Inflammatory macrophage (primary cell): ENCODE measurements at places on chromosomes 1 and 21.
A peak's percentile ranks its signal among the peaks of the same experiment; 100 is the strongest.

GRCh38 chr1:73782901-73783300 lies 415.1 kb downstream of the LRRIQ3 start:
- no peak for DNase-seq

DNA sequence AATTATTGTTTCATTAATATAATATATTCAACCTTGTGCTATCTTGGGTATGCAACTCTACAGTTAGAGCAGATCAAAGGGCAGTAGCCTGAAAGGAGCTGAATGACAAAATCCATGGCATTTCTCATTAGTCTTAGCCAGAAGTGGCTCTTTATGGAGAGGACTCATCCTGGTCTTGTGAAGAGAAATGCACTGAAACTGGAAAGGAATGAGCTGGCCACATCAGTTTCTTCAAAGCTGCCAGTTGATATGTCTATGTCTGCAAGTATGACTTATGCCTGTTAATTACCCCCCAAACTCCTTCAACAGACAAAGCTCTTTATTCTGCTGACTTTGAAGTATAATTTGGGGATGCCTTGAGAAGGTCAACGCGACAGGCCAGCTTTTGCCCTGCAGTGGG lies 119.0 kb upstream of the UBE2U start:
- DNase-seq = no peak

DNA sequence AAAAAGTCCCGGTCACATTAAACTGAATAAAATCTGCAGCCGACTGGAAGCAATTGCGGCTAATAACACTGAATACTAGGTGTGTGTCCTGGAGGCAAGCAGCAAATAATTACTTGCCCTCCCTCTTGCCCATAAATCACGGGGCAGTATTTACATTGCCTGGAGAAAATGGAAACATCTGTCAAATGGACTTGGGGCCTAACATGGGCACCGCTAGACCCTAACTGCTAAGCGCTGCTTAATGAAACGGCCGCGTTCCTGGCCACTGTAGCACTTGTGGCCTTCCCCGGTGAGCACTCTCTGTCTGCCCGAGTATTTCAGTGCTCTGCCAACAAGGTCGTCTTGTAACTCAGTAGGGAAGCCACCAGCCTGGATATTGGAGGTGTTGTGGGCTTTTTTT lies 23.9 kb upstream of the KNCN start:
- DNase-seq = no peak

- no peak for DNase-seq
These were observed 17.3 kb upstream of the TMEM183A start for GRCh38 chr1:202989879-202990278.

- DNase-seq = peak; percentile 93
These were observed 26.8 kb downstream of the ELK4 start for GRCh38 chr1:205604825-205605505.

- DNase-seq = no peak
These were observed 11.6 kb upstream of the POFUT2 start for GRCh38 chr21:45299026-45299863.

DNA sequence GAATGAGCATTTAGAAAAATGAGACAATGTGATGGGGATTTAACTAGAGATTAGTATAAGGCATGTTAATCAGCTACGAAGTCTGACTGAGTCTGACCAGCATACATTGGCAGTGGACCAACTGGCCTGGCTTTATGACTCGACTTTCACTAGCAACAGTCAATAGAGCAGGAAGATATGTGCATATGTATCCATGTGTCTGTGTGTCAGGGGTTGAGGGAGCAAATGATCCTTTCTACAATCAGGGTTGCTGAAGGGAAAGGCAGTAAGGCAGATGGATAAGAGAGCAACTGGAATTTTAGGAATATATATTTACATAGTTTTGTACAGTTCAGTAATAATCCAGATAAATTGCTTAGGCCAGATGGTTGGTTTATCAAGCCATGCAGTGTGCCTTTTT lies 645.6 kb downstream of the PLA2G4A start:
- no peak for DNase-seq

GRCh38 chr1:171515741-171516140 lies 30.4 kb downstream of the PRRC2C start:
- DNase-seq = no peak

- DNase-seq = no peak
These were observed 39.7 kb downstream of the GNG12 start for GRCh38 chr1:67793562-67793961.

GRCh38 chr1:85224295-85224694 lies 23.5 kb upstream of the SYDE2 start:
- DNase-seq = no peak

DNA sequence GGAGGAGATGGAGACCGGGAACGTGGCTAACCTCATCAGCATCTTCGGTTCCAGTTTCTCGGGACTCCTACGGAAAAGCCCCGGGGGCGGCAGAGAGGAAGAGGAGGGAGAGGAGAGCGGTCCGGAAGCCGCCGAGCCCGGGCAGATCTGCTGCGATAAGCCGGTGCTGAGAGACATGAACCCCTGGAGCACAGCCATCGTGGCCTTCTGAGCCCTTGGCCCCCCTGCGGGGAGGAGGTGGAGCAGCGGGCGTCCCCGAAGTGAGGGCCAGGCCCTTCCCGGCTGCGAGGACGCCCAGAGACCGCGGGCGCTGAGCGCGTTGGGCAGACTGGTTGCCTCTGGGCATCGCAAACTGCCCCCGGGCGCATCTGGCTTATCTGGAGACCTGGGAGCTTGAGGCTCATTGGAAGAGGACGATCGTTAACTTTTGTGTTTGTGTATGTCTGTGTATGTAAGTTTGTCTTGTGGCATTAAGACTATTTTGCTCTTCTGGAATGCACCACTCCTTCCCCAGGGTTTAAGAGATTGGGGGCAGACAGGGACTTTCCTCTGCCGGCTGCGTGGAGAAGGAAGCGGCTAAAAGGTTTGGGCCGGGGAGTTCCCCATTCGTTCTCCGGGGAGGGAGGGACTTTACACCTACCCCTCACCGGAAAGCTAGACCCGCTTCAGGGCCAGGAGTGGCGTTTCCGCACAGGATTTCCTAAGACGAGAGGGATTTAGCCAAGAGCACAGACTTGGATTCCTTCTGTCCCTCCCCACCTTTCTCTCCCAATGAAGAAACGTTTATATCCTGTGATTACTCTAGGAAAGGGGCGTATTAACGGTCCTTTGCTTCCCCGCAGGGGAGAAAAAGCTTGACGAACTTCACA lies 1.4 kb downstream of the IER5 start:
- DNase-seq = peak; percentile 69

DNA sequence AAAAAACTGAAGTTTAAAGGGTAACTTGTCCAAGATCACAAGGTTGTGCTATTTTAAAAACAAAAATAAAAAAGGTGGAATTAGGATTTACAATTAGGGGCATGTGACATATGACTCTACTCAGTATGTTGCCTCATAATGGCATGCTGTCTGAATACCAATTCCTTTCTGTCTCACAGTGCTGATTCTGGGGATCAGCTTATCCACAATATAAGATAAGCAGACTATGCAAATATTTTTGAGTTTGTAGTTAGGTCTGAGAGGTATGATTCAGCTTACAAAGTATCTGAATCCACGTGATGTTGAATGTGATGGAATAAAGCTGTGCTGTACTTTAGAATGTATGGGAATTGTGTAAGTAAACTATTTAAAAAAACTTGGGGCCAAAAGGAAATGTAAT lies 216.6 kb downstream of the HHIPL2 start:
- DNase-seq = no peak

- no peak for DNase-seq
These were observed 31.0 kb downstream of the ASH1L start for GRCh38 chr1:155531624-155532023.

GRCh38 chr1:236067854-236068454 lies 3.1 kb upstream of the NID1 start:
- no peak for DNase-seq

GRCh38 chr1:59258412-59259032 lies 38.4 kb upstream of the FGGY start:
- DNase-seq = no peak

GRCh38 chr1:214029796-214030195 lies 42.0 kb downstream of the PROX1 start:
- no peak for DNase-seq

- no peak for DNase-seq
These were observed 588.7 kb downstream of the MATN1 start for GRCh38 chr1:30134466-30135217.

- no peak for DNase-seq
These were observed 14.6 kb downstream of the NGF start for GRCh38 chr1:115323366-115324004.

GRCh38 chr1:6528492-6528891 lies 25.8 kb downstream of the NOL9 start:
- no peak for DNase-seq

- DNase-seq = no peak
These were observed 9.6 kb upstream of the GPR37L1 start for GRCh38 chr1:202112859-202113689.

DNA sequence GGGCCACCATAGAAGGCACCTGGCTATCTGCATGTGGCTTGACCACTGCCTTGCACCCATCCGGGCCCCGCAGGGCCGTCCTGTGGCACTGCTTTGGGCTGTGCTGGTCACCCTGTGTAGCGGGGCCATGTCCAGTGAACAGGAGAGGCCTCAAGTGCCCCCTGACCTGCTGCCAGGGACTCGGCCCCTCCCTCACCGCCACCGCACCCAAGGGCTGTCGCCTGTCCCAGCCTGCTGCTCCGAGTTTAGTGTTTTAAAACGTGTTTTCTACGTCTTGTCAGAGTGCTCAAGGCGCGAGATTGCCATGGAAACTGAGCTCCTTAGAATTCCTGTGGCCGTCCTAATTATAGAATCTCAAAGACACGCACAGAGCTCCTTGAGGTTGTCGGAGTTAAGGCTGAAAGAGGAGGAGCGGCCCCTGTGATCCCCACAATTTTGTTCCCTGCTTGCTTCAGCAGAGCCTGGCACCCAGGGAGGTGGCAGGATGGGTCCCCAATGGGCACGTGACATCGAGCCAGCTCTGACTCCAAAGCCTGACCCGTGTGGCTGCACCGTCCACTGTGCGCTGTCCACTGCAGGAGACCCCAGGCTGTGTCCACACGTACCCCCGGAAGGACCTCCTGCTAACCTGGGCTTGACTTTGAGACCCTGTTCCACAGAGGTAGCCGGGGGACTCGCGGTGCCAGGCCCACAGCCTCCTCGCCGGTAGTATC lies 66.2 kb downstream of the FAAP20 start:
- no peak for DNase-seq

- no peak for DNase-seq
These were observed 5.9 kb downstream of the TRAPPC3 start for GRCh38 chr1:36143424-36143823.

DNA sequence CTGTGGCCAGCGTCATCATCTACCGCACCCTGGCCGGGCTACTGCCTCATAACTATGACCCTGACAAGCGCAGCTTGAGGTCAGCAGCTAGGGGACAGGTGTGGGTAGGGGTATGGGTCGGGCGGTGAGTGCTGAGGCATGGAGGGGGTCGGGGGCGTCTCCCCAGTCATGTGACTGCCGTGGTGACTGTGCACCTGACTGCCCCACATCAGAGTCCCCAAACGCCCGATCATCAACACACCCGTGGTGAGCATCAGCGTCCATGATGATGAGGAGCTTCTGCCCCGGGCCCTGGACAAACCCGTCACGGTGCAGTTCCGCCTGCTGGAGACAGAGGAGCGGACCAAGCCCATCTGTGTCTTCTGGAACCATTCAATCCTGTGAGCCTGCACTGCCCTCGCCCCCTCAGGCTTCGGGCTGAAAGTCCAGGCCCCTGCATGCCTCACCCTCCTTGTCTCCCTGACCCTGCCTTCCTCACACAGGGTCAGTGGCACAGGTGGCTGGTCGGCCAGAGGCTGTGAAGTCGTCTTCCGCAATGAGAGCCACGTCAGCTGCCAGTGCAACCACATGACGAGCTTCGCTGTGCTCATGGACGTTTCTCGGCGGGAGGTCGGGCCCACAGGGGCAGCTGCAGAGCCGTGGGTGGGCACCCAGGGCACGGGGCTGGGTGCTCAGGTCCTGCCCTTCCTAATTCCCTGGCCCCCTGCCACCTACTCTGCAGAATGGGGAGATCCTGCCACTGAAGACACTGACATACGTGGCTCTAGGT lies 13.5 kb downstream of the PSRC1 start:
- DNase-seq = no peak

GRCh38 chr21:35473496-35473895 lies 424.4 kb upstream of the RUNX1 start:
- peak; percentile 56 for DNase-seq

GRCh38 chr1:43569175-43569574 lies 38.5 kb downstream of the PTPRF start:
- DNase-seq = no peak

DNA sequence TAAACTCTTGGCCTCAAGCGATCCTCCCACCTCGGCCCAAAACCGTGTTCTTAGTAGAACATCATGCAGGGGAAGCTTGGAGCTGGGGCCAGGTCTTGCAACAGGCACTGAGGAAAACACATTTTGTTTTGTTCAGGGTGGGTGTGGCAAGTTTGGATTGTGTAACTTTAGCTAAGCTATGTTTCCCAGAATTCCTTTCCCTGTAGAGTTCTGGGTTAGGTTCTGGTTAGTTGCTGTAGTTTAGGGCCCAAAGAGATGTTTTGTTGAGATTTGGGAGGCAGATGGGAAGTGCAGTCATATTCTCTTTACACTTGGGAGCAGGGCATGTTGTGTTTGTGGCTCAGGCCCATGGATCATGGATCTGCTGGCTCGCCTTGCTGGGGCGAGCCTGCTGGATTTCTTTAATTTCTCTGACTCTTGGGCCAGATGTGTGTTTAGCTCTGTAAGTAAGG lies 24.0 kb downstream of the PLA2G5 start:
- DNase-seq = no peak

DNA sequence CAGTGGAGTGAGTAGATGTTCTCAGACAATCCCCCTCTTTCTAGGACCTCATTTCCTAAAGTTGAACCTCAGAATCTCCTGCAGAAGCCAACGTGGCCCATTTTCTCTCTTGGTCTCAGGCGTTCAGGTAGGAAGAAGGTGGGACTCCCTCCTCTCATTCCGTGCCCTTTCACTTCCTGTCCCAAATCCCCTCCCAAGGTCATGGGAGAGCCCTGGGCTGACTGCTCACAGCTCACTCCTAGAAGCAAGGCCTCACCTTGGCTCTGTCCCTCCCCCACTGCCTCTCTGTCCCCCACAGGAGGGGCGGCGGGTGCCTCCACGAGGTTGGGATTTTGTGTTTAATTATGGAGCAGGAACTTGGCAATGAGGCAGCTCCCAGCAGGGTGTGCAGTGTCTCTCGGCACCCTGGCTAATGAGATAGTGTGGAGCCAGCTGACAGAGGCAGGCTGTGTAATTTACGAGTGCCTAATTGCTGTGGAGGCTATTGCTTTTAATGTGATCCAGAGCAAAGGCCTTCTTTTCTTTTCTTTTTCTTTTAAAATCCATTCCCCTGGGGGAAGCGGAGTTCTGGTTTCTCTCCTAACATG lies 9.1 kb upstream of the CDK18 start:
- no peak for DNase-seq

DNA sequence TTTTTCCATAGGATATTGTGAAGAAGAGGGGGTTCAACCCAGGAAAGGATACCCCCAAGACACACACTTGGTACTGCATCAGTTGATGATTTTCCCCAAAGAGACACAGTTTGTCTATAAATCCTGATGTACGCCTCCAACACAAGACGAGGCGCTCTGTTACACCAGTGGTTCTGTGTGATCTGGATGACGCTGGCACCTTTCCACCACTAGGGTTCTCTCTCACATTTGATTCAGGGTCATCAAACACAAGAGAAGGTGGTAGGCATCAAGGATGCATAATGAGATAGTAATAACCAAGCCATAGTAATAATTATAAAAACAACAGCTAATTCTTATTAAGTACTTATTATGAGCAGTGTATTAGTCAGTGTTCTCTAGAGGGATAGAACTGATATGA lies 508.8 kb upstream of the ZP4 start:
- no peak for DNase-seq
